Left colon (tissue), 2 donors: ENCODE measurements at places on chromosomes 6 and 20.

DNA sequence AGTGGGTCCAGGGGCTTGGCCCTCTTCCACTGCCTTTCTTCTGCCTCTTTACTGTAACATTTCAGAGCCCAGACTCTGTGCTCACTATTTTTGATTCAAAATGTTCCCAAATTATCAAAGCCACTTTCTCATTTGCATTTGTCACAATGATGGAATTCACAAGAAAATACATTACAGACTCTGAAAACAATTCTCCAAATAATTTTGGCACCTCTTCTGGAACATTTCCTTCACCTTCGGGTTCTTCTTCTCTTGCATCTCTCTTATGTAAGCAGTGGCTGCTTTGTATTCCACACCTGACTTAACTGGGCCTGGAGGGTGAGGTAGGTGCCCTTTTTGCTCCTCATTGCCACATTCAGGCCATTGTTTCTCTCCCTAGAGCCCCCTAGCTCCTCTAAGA is 30.0 kb downstream of the ZNF184 start:
- DNase-seq, result no peak

DNA sequence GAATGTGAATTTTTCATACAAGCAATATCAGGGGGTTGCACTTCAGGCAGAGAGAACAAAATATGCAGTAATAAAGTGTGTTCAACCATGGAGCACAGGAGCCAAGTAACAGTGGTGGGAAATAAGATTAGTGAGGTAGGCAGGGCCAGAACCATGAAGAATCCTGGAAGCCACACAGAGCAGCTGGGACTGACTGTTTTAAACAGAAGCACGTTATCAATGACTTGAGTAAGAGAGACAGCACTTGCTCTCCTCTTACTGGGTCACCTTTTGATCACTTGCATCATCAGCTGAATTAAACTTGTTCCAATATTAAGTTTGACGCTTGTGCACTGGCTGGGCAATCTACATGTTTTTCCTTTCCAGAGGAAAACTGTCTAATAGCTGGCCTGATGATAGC is 238.5 kb downstream of the TBX18 start:
- DNase-seq, result no peak

DNA sequence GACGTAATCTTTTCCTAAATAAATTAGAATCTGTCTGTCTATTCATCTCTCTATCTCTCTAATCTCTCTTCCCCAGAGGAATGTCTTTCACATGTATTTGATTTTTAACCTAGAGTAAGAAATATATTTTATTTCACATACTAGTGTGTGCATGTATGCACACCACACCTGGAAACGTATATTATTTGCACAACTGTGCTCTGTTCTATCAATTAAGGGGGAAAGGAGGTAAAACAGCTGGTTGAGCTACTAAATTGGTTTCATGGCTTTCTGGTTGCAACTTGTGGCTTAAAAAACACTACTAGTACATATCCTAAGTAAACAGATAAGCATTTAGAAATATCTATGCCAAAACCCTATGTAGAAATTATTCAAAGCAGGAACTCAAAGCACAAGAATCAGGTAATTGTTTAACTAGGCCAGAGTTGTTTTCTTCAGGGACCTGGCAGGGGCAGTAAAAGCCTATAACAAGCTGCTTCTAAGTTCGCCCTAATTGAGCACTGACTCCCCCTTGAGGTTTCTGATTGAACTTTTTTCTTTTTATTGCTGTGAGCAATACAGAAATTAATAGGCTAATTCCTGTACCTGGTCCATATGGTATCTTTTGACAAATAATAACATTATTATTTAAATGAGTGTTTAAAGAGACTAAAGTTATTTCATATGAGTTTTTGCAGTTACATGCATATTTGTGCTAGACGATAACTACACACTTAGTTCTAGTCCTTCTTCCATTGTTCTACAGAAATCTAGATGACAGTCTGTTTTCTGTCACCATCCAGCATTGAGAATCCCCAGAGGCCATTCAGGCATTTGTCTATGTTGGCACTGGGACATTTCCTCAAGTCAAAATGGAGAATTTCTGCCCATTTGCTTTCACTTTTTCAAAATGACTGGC is 88.6 kb downstream of the MCHR2 start:
- DNase-seq, result no peak

DNA sequence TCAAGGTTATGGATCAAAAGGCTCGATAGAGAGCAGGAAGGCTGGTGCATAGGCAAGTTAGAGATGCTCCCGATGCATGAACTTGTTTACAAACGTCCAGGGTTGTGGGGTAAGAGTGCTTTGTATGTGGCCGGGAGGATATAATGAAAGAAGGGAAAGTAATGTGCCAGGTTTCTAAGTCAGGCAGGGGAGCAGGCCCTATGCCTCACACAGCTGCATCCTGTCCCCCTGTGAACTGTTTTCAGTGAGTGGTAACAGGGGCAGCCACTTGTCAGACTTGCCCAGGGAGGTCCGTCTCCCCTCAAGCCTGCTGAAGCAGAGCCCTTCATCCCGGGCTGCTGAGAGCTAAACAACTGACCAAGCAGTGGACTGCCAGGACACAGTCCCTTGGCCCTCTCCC is 19.4 kb downstream of the KCNK5 start:
- DNase-seq, result no peak

GRCh38 chr6:87487555-87487954 is 14.8 kb downstream of the SLC35A1 start:
- no peak for DNase-seq

DNA sequence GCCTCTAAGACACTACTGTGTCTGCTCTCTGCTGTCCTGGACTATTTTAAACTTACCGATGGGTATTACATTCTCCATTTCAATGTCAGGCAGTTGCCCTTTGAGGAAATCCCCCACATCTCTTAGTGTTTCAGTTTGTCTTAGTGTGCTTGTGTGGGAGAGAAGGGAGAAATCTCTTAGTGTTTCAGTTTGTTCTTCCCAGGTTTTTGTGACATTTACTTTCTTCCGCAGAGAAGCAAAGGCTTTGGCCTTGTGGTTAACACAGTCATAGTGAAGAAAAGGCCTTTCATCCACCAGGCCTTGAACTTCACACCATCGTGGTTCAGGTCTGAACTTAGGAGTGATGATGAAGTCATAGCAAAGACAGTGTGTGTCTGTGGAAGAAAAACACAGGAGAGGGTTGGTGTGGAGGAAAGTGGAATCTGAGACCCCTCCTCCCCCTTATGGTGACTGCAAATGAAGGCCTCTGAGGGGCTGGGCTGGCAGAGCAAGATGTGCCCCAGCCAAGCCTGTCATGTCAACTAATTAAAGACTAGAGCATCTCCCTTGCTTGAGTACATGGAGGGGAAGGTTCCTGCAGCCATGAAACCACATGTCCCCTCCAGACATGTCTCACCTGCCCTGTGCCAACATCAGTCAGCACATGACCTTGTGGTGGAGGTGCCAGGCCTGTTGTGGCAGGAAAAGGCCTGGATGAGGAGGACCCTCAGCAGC is 23.9 kb downstream of the RAET1L start:
- DNase-seq, result no peak

DNA sequence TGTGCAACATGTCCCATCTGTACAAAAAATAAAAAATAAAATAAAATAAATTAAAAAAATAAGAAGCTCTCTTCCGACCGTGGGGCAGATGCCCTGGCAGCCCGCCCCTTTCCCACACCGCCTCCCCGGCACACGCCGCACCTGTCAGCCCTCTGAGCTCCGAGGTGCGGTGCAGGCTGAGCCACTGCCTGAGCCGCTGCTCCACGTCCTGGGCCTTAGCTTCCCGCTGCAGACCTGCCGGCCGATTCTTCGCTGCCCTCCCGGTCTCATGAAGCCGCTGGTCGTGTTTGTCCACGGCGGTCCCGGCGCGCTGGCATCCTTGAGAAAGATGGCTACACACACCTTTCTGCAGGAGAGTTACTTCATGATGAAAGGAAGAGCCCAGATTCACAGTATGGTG is 10.7 kb upstream of the CLPSL2 start:
- no peak for DNase-seq

DNA sequence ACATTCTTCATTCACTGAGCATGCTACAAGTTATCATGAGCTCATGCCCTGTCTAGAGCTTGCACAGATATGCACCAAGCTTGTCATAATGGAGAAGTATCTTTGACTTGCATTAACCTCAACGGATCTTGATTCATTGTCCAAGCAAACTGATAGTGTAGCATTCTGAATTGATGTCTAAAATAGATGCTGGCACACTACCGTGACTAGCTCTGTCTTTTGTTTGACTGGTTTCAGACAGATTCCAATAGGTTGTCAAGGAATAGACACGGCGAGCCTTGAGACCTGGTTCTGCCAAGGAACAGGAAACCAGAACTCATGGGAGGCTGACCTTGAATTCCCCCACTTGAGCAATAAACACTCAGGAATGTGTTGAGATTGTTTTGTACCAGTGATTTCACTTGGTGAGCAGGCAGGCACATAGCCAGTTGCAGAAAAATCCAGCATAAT is 1153.1 kb upstream of the GJE1 start:
- DNase-seq, result no peak

DNA sequence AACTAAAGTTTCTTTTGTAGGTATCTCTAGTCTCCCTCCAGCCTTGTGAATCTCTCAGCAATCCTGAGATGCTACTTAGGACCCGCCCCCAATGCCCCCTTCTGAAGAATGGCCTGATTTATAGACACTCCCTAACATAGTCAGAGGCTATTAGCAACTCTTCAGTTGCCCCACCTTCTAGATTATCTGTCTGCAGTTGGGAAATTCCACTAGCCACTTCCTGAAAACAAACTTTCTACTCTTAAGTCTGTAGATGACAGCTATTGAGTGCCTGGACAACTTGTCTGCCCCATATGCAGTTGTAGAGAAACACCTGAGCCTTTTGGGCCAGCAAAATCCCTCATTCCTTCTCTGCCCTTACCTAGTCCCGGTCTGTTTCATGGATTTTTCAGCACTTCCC is 188.2 kb upstream of the PREP start:
- DNase-seq, result no peak

DNA sequence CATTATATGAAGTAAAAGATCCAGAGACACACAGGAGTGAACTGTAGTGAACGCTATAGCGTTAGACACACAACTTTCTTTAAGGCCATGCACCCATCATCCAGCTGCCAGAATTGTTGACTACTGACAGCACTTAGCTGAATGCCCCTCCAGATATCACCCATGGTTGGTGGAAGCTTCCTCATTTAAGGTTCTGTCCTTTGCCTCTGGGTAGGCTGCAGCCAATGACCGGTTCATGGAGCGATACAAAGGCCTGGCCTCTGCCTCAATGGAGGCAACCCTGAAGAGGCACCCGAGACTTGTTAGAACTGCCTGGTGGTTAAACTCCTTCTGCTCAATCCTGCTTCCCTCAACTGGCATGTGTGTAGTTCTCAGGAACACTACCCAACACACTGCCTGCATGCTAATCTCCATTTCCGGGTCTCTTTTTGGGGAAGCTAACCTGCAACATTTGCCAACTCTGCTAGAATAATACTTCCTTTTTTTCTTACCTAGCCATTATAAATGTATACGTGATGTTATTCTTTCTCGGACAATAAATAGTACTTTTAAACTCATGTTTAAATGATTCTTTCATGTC is 49.8 kb upstream of the THEMIS start:
- no peak for DNase-seq

DNA sequence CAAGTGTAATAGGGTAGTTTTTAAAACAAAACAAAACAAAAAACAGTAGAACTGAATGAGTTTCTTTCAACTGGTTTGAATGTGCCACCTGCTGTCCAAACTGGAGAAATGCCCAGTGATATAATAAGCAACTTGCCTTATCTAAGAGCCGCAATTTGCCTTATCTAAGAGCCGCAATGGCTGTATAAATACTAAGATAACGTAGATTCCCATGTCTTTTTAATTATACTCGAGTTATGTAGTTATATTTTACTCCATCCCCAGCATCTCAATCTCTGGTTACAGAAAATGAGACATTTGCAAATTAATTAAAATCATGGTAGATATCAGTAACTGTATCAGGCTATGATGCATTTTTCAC is 67.2 kb downstream of the RPP40 start:
- DNase-seq, result no peak

DNA sequence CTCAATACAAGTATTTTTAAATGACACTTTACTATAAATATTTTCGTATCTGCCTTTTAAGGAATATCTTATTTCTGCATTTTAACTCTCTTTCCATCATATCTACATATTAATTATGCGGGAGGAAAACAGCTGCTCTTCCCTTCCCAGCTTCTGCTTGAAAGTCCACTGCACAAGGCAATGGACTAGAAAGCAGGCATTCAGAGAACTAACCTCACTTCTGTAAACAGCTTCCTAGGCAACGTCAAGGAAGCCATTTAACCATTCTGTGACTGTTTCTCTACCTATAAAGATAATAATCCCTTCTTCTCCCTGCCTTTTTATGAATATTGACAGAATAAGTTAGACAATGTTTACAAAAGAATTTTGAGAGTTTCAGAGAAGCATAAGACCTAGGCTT is 319.4 kb downstream of the BTBD9 start:
- DNase-seq, result no peak

DNA sequence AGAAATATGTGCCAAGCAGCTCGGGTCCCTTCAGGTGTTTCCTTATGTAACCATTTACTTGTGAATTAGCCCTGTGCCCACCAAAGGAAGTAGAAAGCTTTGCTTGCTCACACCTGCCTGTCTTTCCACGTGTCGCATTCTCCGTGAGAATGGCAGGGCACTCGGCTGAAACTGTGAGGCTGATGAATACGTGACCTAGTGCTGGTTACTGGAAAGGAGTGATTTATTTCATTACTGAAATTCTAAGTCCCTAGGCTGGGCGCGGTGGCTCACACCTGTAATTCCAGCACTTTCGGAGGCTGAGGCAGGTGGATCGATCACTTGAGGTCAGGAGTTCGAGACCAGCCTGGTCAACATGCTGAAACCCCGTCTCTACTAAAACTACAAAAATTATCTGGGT is 45.9 kb upstream of the TULP1 start:
- DNase-seq, result no peak
